Stomach (tissue), 19 donors: ENCODE measurements at places on chromosomes 4 and X. TPM values are rescaled to one million over a fixed set of nuclear protein-coding genes. Genes with fewer than 3 reads are reported as not detected.

- DNase-seq: no peak
- no peaks in the 10 kb centered on the region for H3K36me3 ChIP-seq
- H3K27ac ChIP-seq: no peak overlapping the region
- no peak overlapping the region for H3K4me3 ChIP-seq
These were observed 52.8 kb downstream of the PDLIM5 start for GRCh38 chr4:94504545-94504944.

- H3K36me3 ChIP-seq: peaks cover 54% of the 10 kb centered on the region
- peak; percentile 40 for DNase-seq
- H3K4me1 ChIP-seq: peaks cover 54% of the 10 kb centered on the region
- no peaks in the 10 kb centered on the region for H3K27me3 ChIP-seq
- H3K27ac ChIP-seq: peak overlapping the region; percentile 81
These were observed 161.5 kb downstream of the SOWAHB start for GRCh38 chr4:76736414-76736813.

DNA sequence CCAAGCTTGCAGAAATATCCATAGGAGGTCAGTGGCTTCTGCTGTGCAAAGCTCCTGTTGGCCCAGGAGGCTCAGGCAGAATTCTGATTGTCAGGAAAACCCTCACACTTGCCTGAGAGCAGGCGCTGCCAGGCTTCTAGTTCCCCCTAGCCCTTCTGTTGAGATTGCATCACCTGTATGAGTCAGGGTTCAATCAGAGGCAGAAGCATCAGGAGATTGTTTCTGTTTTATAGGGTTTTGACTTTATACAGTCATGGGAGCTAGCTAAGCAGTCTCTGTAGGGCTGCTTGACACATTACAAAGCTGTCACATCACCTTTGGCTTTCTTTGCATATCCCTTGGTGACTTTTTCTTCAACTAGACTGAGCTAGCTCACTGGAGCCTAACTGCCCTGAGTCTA is 27.8 kb downstream of the DIPK2B start:
- H3K27ac ChIP-seq: no peak overlapping the region
- H3K36me3 ChIP-seq: no peaks in the 10 kb centered on the region
- no peaks in the 10 kb centered on the region for H3K4me1 ChIP-seq

DNA sequence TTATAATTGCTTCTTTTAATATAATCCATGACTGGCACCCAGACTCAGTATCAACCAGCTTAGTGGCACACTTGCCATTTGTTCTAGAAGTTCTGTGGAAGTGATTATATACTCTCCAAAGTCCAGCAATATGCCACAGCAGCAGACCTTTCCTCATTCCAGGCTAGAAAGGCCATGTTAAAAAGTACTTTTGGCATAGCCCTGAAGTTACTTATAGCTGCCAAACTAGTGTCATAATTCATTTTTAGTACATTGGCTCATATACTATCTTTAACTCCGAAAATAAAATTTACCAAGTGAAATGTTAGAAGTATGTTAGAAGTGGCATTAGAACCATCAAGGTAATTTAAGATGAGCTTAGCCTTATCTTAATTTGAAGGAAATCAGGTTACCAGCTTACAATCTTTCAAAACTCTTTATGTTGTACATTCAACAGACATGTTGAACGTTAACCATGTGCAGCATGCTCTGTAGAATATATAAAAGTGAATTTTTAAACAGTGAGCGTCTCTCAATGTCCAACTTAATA is 714.2 kb upstream of the LCORL start:
- DNase-seq: peak; percentile 6
- H3K27me3 ChIP-seq: no peaks in the 10 kb centered on the region
- H3K27ac ChIP-seq: no peak overlapping the region
- no peaks in the 10 kb centered on the region for H3K36me3 ChIP-seq
- peaks cover 10% of the 10 kb centered on the region for H3K4me1 ChIP-seq

DNA sequence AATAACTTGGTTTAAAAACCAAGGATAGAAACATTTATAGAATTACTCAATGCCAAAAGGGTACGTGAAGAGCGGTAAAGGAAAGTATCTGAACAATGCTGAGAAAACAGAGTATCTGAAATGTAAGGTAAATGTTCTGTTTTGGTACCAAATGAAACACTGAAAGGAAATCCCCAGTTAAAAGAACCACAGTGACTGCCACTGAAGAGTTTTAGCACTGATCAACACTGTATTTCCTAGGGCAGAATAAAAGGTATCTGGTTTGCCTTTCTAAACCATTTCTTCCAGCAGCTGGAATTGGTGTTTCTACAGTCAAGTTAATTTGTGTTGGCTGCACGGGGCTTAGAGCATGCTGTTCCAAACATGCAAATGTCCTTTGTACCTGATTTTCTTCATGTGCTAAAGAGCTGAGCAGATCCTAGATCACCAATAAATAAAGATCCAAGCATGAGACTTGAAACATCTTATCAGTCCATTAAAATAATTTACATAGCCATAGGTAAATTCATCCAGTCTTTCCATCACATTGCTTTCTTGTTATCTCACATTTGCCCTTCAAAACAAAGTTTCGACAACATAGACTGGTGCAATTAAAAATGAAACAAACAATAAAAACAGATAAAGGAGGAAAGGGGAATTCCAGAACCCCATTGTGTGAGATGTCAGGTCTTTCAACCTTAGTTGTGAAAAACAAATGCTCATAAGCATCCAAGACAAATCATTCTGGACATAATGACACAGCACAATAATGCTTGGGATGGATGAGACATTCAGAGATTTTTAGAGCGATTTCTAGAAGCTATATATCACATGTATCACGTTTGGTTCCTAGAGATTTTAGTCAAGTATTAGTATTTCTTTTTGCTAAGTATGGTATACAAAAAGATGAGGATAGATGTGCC is 38.6 kb downstream of the MFAP3L start:
- DNase-seq: no peak
- H3K36me3 ChIP-seq: no peaks in the 10 kb centered on the region
- no peak overlapping the region for H3K27ac ChIP-seq

DNA sequence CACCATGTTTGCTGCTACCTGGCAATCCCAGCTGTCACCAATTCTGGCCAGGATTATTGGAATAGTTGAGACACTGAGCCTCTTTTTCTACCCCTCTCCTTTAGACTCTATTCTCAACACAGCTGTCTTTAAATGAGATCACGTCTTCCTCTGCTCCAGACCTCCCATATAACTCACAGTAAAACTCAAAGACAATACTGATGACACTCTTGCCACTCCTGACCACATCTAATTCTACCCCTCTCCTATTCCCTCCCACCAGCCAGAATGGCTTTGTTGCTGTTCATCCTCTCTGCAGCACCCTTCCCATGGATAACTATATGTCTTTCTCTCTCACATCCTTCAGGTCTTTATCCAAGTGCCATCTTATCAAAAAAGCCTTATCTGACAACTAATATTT is 188.6 kb upstream of the IL15 start:
- H3K4me3 ChIP-seq: no peak overlapping the region
- DNase-seq: no peak
- H3K36me3 ChIP-seq: no peaks in the 10 kb centered on the region
- no peak overlapping the region for H3K27ac ChIP-seq
- H3K4me1 ChIP-seq: no peaks in the 10 kb centered on the region
- H3K27me3 ChIP-seq: no peaks in the 10 kb centered on the region

GRCh38 chr4:123014038-123014437 is 91.6 kb upstream of the NUDT6 start:
- no peaks in the 10 kb centered on the region for H3K27me3 ChIP-seq
- no peak overlapping the region for H3K4me3 ChIP-seq
- H3K36me3 ChIP-seq: no peaks in the 10 kb centered on the region
- H3K4me1 ChIP-seq: no peaks in the 10 kb centered on the region
- DNase-seq: no peak
- no peak overlapping the region for H3K27ac ChIP-seq

DNA sequence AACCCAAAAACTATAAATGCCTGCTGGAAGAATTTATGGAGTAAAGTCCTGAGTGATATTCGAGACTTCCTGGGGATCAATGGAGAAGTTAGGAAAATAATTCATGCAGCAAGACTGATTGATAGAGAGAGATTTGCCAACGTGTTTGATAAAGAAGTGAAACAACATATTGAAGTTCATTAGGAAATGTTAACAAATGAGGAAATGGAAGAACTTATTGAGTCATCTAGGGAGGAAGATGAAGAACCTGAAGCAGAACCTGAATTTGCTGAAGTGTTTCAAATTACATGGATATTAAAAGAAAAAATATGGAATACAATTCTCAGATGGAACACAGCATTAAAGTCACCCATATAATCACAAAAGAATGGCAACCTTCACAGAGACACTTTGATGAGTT is 39.0 kb downstream of the DDX60 start:
- H3K36me3 ChIP-seq: peaks cover 100% of the 10 kb centered on the region
- no peak overlapping the region for H3K27ac ChIP-seq
- no peaks in the 10 kb centered on the region for H3K4me1 ChIP-seq
- H3K4me3 ChIP-seq: no peak overlapping the region
- DNase-seq: no peak

- H3K27ac ChIP-seq: no peak overlapping the region
- H3K4me3 ChIP-seq: no peak overlapping the region
- H3K27me3 ChIP-seq: peaks cover 12% of the 10 kb centered on the region
- H3K4me1 ChIP-seq: no peaks in the 10 kb centered on the region
- DNase-seq: no peak
- H3K36me3 ChIP-seq: no peaks in the 10 kb centered on the region
These were observed 11.8 kb downstream of the TCEAL1 start for GRCh38 chrX:103640401-103641155.

DNA sequence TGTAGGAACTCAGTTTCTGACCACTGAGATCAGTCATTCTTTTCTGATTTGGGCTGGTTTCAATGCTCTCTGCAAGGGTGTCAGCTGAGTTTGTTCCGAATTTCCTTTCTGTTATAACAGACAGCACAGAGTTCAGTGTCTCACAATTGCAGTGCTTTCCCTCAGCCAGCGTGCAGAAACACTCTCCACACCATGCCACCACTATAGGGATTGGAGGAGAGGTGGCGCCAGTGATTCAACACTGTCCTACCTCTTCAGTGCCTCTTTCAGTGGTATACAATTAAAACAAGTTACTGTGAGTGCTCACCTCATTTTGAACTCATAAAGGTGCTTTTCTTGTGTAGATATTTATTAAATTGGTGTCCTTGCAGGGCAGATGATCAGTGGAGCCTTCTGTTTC is 413.2 kb upstream of the CXorf51B start:
- no peaks in the 10 kb centered on the region for H3K4me1 ChIP-seq
- no peaks in the 10 kb centered on the region for H3K27me3 ChIP-seq
- H3K36me3 ChIP-seq: no peaks in the 10 kb centered on the region
- H3K4me3 ChIP-seq: no peak overlapping the region
- no peak overlapping the region for H3K27ac ChIP-seq

- no peak overlapping the region for H3K27ac ChIP-seq
- no peak overlapping the region for H3K4me3 ChIP-seq
- no peaks in the 10 kb centered on the region for H3K36me3 ChIP-seq
- no peaks in the 10 kb centered on the region for H3K27me3 ChIP-seq
These were observed 80.1 kb downstream of the HDAC8 start for GRCh38 chrX:72492499-72492898.

DNA sequence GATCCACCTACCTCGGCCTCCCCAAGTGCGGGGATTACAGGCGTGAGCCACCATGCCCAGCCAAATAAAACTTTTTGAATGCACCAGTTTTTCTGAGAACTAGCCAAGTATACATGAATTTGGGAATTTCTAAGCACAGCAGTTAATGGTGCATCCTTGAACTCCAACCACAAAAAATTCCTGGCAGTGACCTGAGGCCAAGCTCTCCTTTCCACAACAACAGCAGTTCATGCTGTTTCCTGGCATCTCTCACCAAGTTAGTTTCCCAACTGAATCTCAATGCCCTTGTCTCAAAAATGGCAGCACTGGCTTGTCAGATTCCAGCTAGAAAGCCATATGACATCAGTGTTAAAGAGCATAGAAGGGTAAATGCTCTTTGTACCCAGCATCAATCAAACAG is 15.9 kb upstream of the XKRX start:
- H3K4me3 ChIP-seq: no peak overlapping the region
- no peak for DNase-seq
- H3K27ac ChIP-seq: no peak overlapping the region
- H3K36me3 ChIP-seq: no peaks in the 10 kb centered on the region

GRCh38 chr4:21470535-21470934 is 478.0 kb downstream of the KCNIP4 start:
- H3K27me3 ChIP-seq: no peaks in the 10 kb centered on the region
- no peaks in the 10 kb centered on the region for H3K4me1 ChIP-seq
- H3K36me3 ChIP-seq: no peaks in the 10 kb centered on the region
- peak; percentile 30 for DNase-seq
- no peak overlapping the region for H3K27ac ChIP-seq

GRCh38 chrX:31115398-31115797 is 43.6 kb upstream of the FTHL17 start:
- no peak overlapping the region for H3K27ac ChIP-seq
- DNase-seq: no peak
- no peak overlapping the region for H3K4me3 ChIP-seq
- peaks cover 4% of the 10 kb centered on the region for H3K4me1 ChIP-seq

GRCh38 chr4:158347556-158347955 is 137.3 kb downstream of the TMEM144 start:
- H3K27ac ChIP-seq: no peak overlapping the region
- no peak overlapping the region for H3K4me3 ChIP-seq
- H3K27me3 ChIP-seq: no peaks in the 10 kb centered on the region
- no peaks in the 10 kb centered on the region for H3K4me1 ChIP-seq
- DNase-seq: no peak
- no peaks in the 10 kb centered on the region for H3K36me3 ChIP-seq

- H3K36me3 ChIP-seq: no peaks in the 10 kb centered on the region
- no peaks in the 10 kb centered on the region for H3K27me3 ChIP-seq
- no peak overlapping the region for H3K4me3 ChIP-seq
- H3K4me1 ChIP-seq: no peaks in the 10 kb centered on the region
These were observed 72.0 kb downstream of the ING2 start for GRCh38 chr4:183576701-183577404.

DNA sequence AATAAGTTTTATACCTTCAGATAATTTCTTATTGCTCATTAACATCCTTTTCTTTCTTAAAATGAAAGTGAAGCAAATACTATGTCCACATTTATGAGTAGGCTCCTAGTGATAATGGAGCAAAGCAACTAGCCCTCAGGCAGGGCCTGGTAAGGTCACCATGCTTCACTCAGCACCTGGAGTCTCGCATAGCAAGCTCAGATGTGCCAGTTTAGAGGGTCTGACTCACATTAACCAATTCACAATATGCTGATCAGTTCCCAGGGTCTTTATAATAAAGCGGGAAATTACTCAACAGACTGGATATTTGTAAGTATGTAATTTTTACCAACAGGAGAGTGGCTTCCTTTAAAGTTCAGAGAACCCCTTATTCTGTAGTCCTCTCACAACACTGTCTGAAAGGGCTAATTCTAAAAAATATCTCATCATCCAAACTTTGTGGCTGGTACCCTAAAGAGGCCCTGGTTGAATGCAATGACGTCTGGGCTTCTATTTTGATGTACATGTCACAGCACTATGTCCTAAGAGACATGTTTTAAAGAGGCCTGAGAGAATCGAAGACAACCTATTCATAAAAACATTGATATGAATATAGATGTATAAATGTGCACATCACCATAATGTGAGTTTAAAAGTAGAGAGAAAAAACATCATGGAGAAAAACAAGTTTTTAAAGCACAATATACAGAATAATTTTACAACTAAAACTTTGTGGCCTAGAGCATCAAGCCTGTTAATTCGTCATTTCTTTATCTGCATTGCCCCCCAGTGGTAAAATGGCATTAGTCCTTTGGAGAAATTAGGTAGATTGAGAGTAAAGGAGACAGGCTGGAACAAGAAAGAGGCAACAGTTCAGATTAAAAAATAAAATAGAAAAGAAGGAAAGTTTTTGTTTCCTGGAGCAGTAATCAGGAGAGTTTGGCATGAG is 44.3 kb downstream of the IL21 start:
- no peak for DNase-seq
- H3K4me3 ChIP-seq: no peak overlapping the region
- H3K4me1 ChIP-seq: no peaks in the 10 kb centered on the region
- H3K27me3 ChIP-seq: no peaks in the 10 kb centered on the region
- H3K27ac ChIP-seq: no peak overlapping the region

Gene EBP
- 5.8 TPM for total RNA-seq

Gene CT45A3
- total RNA-seq: not detected

Gene ANXA10
- total RNA-seq: 251 TPM

Gene CXorf58
- total RNA-seq: not detected

Gene ZNF674
- 2.9 TPM for total RNA-seq
